Sigmoid colon (tissue), 7 donors: ENCODE measurements at places on chromosomes 16 and 17. TPM values are rescaled to one million over a fixed set of nuclear protein-coding genes. Genes with fewer than 3 reads are reported as not detected.

- no peaks in the 10 kb centered on the region for H3K36me3 ChIP-seq
- peaks cover 17% of the 10 kb centered on the region for H3K4me1 ChIP-seq
- no peaks in the 10 kb centered on the region for H3K27me3 ChIP-seq
- H3K4me3 ChIP-seq: no peak overlapping the region
Measured at GRCh38 chr17:16423226-16423872, 8.0 kb downstream of the TRPV2 start.

DNA sequence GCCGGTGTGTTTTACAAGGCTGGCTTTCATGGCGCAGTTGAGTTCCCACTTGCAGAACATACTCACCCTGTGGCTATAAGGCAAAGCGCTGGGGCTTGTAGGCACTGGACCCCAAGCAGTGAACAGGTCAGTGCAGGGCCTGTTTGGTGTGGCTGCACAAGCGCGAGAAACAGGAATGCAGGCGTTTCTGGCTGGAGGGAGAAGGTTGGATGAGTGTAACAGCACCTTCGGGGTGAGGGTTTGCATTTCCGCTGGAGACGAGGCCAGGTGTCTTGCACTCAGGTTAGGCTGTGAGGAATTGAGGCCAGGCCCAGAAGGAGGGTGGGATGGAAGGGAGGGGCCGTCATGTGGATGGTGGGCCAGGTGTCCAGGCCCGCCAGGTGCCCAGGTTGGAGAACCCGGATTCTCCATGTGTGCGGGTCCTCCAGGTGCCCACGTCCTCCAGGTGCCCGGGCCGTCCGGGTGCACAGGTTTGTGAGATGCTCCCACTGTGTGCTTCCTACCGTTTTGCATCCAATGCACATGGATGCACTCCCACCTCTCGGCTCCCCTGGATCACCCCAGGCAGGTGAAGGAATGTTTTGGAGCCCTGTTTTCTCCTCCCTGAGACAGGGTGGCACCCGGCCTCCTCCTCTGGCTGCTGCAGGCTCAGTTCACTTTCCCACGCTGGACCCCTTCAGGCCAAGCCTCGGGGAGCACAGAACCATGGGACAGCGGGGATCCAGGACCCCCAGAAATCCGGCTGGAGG is 46.0 kb downstream of the SLC7A5 start:
- no peak overlapping the region for H3K27ac ChIP-seq
- no peaks in the 10 kb centered on the region for H3K4me1 ChIP-seq
- H3K27me3 ChIP-seq: no peaks in the 10 kb centered on the region
- no peak for DNase-seq
- H3K36me3 ChIP-seq: no peaks in the 10 kb centered on the region
- no peak overlapping the region for H3K4me3 ChIP-seq

DNA sequence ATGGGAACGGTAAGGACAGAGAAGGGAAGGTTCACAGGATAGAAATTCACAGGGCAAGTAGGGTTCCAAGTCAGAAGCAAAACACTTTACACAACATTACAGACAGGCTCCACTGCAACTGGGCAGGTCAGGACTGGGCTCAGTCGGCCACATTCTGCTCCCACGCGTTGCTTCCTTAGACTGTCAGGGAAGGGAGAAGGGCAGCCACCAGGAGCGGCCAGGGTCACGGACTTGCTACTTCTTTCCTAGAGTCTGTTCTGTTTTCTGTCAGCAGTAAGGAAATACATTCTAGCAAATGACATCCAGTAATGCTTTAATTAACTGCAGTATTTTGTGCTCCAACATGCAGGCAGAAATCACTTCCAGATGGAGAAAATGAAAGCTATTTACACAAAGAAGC is 160.3 kb upstream of the RPH3AL start:
- no peaks in the 10 kb centered on the region for H3K36me3 ChIP-seq
- H3K27ac ChIP-seq: peak overlapping the region; percentile 80
- H3K4me3 ChIP-seq: no peak overlapping the region

- H3K4me3 ChIP-seq: no peak overlapping the region
- peaks cover 9% of the 10 kb centered on the region for H3K4me1 ChIP-seq
- no peaks in the 10 kb centered on the region for H3K36me3 ChIP-seq
- H3K27ac ChIP-seq: no peak overlapping the region
- DNase-seq: no peak
Measured at GRCh38 chr17:57782647-57783337, 37.7 kb upstream of the CCDC182 start.

DNA sequence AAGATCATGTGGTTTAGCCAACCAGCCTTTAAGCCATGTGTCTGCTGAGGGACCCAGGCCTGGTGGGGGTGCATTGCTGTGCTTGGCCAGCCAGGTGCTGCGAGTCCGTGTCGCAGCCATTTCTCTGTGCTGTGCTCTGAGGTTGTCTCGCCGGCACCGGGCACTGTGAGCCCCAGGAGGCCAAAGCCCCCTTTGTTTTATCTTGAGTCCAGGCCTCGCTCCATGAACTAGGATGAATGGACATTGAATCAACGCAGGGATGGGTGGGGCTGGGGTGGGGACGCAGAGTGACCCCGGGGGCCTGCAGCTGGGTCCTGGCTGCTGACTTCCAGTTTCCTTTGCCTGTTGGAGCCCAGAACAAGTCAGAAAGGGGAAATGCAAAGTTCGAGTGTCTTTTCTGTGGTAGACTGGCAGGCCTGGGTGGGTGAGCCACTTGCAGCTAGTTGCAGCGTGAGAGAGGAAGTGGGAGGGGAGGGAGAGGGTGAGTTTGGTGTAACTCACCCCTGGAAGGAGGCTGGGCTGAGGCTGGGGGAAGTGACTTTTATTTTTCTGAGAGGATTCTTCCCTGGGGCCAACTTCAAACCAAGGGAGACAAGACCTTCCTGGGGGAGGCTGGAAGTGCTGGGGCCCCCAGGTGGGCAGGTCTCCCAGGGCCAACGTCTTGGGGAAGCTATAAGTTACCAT is 324.7 kb downstream of the SEC14L1 start:
- no peaks in the 10 kb centered on the region for H3K4me1 ChIP-seq
- no peaks in the 10 kb centered on the region for H3K27me3 ChIP-seq
- H3K36me3 ChIP-seq: no peaks in the 10 kb centered on the region
- H3K27ac ChIP-seq: peak overlapping the region; percentile 53
- DNase-seq: peak; percentile 84

- no peak overlapping the region for H3K4me3 ChIP-seq
- H3K27me3 ChIP-seq: no peaks in the 10 kb centered on the region
- no peaks in the 10 kb centered on the region for H3K36me3 ChIP-seq
- H3K27ac ChIP-seq: no peak overlapping the region
- no peak for DNase-seq
Measured at GRCh38 chr16:31861455-31861854, 12.2 kb upstream of the ZNF267 start.

DNA sequence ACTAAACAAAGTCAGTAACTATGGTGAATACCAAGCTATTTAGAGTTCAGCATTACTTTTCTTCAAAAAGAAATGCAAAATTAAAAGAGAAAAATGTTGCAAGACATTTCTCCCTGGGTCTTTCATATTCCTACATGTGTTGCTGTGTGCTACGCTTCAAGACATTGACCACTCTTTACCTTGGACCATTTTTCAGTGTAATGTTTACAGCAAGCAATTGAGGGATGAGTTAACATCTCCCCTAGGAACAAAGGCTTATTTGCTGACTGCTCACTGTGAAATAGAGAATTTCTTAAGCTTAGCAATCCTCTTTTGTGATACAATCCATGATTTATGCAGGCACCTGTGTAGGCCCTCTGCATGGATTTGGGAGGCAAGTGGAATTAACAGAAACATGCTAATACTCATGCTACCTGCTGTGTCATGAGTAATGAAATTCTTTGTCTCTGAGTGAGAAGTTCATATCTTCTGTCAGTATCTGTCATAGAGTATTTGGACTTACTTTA is 1202.9 kb upstream of the CDH8 start:
- H3K4me1 ChIP-seq: peaks cover 17% of the 10 kb centered on the region
- H3K27ac ChIP-seq: no peak overlapping the region
- no peaks in the 10 kb centered on the region for H3K36me3 ChIP-seq
- DNase-seq: no peak
- no peaks in the 10 kb centered on the region for H3K27me3 ChIP-seq

GRCh38 chr17:81991684-81992305 is 14.4 kb downstream of the ASPSCR1 start:
- H3K4me1 ChIP-seq: peaks cover 27% of the 10 kb centered on the region
- no peaks in the 10 kb centered on the region for H3K36me3 ChIP-seq
- peak overlapping the region; percentile 76 for H3K27ac ChIP-seq
- no peaks in the 10 kb centered on the region for H3K27me3 ChIP-seq
- peak; percentile 87 for DNase-seq

DNA sequence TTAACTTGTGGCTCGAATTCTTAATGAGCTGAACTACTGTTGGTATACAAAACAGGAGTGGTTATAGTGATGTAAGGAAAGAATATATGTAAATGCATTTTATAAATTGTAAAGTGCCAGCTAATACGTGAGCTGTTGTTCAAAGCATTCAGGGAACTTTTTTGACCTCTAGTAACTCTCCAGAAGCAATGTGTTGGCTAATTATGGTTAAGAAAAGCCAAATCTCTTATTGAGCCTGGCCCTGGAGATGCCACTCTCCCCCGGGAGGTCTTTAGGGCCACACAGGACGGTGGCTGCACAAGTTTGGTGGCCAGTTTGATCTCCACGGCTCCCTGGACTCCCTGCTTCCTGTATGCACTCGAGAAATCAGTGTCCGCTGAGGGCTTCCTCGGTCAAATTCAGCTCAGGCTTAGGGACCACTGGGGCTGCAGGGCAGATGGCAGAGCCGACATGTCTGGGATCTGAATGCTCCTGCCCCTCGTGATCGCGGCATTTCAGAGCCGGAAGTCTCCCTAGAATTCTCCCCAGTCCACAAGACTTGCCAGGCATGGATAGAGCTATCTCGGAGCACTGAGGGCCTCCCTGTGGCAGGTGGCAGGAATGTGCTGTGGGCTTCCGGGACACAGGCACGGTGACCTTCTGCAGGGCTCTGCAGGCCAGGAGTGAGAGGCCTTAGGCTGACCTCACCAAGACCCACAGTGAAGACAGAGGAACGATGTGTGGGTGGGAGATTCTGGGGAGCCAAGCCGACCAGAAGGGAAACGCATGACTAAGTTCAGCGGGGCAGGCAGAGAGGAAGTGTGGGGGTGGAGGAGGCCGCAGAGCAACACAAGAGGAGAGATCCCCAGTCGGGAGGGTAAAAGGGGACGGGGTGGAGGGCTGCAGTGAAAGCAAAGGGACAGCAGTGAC is 18.6 kb upstream of the PITPNM3 start:
- no peaks in the 10 kb centered on the region for H3K36me3 ChIP-seq
- no peaks in the 10 kb centered on the region for H3K27me3 ChIP-seq
- no peak overlapping the region for H3K27ac ChIP-seq
- no peak overlapping the region for H3K4me3 ChIP-seq

GRCh38 chr16:72805486-72805885 is 242.4 kb downstream of the ZFHX3 start:
- H3K27me3 ChIP-seq: no peaks in the 10 kb centered on the region
- no peak for DNase-seq
- no peak overlapping the region for H3K27ac ChIP-seq
- H3K36me3 ChIP-seq: peaks cover 25% of the 10 kb centered on the region
- H3K4me1 ChIP-seq: no peaks in the 10 kb centered on the region

DNA sequence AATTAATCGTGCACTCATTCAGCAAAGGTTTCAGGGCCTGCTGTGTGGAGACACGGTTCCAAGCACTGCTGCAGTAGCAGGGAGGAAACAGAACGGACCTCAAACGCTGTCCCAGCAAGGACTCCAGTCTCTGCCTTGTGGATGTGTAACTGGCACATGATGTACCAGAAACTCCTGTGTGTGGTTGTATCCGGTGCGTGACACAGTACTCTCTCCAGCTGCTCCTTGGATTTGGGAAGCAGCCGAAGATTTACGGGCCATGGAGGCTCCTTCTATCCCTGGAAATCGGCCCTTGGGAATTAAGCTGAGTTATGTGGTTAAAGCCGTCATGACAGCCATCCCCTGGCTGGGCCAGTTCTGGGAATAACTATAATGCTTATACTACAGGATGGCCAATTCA is 8.5 kb upstream of the ANKRD11 start:
- no peak overlapping the region for H3K4me3 ChIP-seq
- no peaks in the 10 kb centered on the region for H3K36me3 ChIP-seq
- DNase-seq: peak; percentile 84
- no peaks in the 10 kb centered on the region for H3K4me1 ChIP-seq
- no peak overlapping the region for H3K27ac ChIP-seq

DNA sequence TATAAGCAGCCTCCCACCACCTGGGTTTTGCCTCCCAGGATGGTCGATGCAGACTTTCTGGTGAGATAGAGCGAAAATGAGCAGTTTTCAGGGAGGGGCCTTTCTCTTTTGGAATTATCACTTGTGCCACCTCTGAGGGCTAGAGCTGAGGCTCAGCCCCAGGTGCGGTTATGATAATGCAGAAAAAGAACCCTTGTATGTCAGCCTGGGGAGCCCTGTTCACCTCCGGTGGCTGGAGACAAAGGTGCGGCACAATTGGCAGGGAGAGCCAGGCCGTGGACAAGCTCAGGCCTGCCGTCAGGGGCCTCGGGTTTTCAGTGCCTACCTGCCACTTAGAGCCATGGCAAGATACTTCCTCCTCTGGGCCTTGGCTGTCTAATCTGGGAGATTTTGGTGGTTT is 4.4 kb downstream of the SCPEP1 start:
- no peak for DNase-seq
- no peak overlapping the region for H3K27ac ChIP-seq
- H3K4me1 ChIP-seq: peaks cover 16% of the 10 kb centered on the region
- no peak overlapping the region for H3K4me3 ChIP-seq
- peaks cover 16% of the 10 kb centered on the region for H3K36me3 ChIP-seq
- H3K27me3 ChIP-seq: no peaks in the 10 kb centered on the region

The KRTAP2-3 gene
- total RNA-seq: not detected

The FBXW10 gene
- not detected for total RNA-seq
